ENCODE measurements at places on chromosomes 6 and 20. TPM values are rescaled to one million over a fixed set of nuclear protein-coding genes. Genes with fewer than 3 reads are reported as not detected.

DNA sequence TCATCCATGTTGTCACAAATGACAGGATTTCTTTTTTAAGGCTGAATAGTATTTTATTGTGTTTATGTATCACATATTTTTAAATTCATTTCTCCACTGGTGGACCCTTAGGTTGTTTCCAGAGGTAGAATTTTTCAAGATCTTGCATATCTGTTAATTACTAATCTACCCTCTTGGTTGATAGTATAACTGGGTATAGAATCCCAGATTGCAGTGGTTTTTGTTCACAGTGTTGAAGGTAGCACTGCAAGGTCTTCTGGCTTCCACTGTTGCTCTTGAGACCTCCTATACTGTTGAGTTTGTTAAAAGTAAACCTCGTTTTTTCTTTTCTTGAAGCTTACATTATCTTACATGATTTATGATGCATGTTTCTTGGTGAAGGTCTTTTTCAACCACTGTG lies 22.9 kb downstream of the CDC5L start:
- DNase-seq, result no peak

The RGL2 gene
- polyA plus RNA-seq, result 53.1 TPM

DNA sequence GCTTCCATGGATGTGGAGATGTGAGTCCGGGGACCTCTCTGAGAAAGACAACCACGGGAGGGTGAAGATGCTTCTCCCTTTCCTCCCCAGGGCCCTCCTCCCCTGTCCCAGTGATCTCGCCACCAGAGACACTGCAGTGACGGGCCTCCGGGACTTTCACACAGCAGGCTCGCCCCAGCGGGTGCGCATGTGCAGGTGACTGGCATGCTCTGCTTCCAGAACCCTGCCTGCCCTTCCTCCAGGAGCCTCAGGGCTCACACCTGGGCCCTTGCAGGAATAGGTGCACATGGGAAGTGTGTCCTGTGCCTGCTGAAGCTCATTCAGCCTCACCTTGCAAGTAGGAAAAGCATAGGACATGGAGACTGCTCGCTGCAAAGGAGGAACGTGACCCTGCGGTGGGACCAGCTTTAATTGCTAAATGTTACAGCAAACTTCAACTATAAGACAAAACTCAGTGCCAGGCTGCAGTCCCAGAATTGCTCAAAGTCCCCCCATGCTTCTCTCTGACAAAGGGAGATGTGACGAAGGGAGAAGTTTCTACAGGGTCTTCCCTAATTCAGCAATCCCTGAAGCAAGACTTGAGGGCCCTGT lies 19.2 kb downstream of the CST8 start:
- DNase-seq, result no peak

DNA sequence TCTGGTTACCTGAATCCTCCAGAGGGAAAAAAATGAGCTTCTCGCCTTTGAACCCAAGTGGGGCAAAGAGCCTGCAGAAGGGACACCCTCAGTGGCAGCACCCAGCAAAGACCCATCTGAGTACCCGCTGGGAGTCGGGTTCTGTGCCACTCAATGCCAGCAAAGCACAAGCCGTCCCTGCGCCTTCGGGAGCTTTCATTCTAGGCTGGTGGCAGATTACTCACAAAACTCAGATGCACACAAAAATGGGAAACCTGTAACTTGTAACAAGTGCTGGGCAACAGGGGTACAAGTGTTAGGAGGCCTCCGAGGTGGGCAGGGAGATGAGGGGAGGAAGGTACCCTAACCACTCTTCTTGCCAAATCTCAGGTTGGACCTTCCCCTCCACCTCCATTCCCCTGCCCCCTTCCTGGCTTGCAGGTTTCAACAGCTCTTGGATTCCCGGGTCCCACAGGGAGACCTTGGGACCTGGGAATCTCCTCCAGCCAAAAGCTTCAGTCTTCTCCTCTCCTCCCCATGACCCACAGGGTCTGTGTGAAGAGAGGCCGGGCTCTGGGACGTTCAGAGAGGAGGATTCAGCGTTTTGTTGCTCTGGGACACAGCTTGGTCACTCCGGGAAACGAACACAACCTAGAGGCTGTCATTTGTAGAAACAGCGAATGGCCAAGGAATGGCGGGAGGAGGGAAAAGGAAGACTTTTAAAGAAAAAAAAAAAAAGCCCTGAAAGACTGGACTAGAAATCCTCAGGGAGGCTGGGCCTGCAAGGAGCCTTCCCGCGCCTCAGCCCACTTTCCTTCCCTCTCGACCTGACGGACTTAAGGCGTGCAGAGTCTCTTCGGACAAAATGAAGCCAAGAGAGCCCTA lies 1.2 kb upstream of the PARD6B start:
- DNase-seq, result peak; percentile 64

DNA sequence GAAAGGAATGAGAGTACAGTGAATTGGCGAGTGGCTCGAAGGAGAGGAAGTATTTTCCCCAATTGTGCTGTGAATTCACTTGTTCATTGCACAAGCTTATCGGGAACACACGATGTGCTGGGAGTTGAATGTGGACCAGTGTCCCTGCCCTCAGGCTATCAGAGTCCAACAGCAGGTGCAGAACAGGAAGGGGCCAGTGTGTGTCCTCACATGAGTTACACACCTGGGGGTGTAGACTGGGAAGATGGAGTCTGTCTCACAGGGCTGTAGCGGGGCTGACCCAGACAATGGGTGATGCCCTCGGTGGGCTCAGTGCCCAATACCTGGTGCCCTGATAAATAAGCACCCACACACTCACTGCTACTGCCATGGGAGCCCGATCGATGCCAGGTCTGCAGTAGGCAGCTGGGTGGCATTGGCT lies 14.4 kb downstream of the DUSP22 start:
- DNase-seq, result no peak

DNA sequence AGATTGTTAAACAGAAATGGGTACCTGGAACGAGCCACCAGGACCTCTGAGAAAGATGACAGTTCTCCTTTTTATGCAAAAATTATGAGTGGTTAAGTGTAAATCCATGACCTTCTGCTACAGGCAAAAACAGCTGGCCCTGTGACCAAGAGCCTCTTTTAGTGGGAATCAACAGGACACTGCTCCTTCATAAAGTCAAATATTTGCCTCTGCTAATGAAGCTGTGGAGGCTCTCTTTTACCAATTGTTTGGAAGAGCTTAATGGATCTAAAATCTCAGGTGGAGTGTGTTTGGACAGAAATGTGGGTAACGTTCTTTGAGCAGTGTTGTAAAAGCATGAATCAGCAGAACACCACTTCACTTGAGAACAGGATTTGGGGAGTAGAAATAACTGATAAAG lies 117.5 kb upstream of the PCSK2 start:
- no peak for DNase-seq

The SPAG4 gene
- 3.6 TPM for polyA plus RNA-seq

- no peak for DNase-seq
Observed at GRCh38 chr20:62554214-62554897, 78.6 kb upstream of the GATA5 start.

The PROKR2 gene
- polyA plus RNA-seq, result 0.23 TPM

GRCh38 chr6:95094751-95095663 lies 482.3 kb upstream of the MANEA start:
- peak; percentile 2 for DNase-seq

DNA sequence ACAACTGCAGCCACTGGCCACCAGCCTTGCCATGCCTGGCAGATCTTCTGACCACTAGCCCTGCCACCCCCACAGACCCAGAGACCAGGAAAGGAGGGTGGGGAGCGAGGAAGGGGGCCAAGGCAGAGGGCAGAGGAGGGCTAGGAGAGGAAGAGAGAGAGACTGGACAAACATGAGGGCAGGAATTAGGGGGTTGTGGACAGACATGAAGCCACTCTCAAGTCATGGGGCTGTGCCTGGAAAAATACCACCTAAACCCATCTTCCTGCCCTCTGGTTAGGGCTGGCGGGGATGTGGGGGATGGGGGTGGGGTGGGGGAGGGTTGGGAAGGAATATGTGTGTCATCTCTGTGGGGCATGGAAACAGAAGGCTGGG lies 1.4 kb upstream of the SLC29A1 start:
- no peak for DNase-seq

DNA sequence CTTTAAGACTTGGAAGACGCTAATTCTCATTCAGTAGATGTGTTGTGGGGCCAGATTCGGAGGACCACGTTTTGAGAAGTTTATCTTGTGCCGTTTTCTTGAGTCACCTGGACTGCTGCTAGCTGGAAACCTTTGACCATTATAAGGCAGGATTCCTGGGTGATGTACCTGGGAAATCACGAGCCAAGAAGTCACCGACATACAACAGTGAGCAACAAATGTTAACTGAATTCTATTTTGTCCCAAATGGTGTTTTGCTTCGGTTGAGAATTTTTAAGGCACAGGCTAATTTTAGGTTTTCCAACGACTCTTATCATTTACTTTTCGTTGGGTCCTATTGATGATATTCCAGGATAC lies 93.4 kb upstream of the BTN3A2 start:
- DNase-seq, result no peak

GRCh38 chr20:56592817-56593216 lies 36.3 kb upstream of the TFAP2C start:
- DNase-seq, result no peak

DNA sequence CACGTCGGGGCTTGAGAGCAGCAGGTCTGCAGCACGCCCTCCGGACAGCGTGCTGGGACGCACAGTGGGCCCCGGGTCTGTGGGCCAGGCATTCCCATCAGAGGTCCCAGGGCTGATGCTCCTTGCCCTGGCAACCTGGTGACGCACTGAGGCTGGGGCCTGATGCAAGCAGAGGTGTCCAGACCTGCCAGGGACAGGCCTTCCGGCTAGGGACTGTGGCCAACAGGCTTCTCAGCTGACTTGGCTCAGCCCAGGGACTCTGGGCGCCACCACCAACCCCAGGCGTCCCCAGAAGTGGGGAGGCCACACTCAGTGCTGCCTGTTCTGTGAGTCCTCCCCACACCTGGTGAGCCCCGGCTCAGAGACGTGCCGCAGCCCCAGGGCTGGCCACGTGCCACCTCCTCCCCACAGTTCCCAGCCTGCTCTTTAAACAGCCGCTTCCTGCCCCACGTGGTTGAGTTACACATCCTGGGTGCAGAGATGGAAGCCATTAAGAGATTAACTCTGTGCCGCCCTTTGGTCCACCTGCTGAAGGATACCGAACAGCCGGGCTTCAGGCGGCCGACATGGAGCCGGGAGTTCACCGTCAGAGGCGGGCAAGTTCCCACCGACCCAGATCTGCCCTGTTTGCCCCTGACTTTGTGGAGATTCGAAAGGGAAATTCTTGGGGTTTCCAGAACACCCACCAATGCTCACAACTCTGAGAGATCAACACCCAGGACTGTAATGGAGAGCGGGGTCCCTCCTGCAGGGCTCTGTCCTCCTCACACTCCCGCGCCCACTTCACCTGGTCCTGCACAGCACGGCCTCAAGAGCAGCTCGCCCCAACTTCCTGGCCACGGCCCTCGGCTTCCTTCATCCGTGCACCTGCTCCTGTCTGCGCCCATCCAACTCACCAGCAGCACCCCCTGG lies 37.6 kb upstream of the ZBP1 start:
- DNase-seq, result peak; percentile 25
